ENCODE measurements at places on chromosomes 5 and 9.

DNA sequence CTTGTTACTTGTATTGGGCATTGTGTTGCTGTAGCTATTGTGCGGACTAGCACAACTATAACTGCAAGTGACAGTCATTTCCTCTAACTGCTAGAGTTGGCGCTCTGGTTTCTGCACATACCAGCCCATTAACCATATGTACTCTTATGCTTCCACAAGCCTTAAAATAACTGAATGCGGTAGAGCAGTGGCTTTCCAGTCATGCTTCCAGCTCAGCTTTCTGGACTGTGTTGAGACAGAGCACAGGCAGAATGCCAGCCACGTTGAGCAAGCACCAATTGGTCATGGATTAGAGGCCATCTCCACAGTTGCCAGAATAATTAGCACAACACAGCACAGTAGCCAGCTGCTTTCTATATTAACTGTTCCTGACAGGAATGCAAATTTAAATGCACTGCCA is 12.2 kb downstream of the INVS start:
- no peak for DNase-seq

DNA sequence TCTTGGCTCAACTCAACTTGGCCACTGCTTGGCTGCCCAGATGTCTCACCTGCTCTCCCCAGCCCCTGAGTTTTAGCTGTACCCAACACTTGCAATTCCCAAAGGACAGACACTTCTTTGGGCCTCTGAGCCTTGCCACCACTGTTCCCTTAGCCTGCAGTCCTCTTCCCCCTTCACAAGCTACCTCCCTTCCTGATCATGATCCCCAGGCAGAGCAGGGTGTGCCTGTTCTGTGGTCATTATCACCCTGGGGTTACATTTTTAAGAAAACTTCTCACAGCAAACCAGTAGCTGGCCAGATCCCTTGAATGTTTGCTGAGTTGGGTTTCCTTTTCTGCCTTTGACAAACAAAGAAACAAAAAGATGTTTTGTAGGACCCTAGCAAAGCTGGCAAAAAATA is 87.5 kb upstream of the PRRC1 start:
- DNase-seq: no peak

GRCh38 chr5:10666531-10667299 is 94.3 kb downstream of the DAP start:
- no peak for DNase-seq

DNA sequence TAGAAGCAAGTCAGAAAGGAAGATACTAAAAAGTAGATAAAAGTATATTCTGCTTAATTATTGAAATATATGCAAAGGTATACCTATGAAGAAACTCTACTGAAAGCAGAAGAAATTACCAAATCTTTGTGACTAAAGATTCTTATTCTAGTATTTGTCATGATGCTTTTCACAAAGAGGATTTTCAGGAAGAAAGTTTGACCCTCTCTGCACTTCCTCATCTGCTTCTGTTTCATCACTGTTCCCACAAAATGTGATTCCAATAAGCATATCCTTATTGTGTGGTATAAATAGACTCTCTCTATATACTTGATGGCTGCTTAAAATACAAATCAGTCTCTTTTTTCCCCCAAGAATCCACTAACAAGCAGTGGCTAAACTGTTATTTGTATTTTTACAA is 2139.6 kb upstream of the ACO1 start:
- DNase-seq: no peak

- DNase-seq: no peak
Observed at GRCh38 chr9:108150736-108151586, 661.4 kb upstream of the KLF4 start.

- DNase-seq: peak; percentile 52
Observed at GRCh38 chr5:92518318-92518904, 1062.6 kb downstream of the NR2F1-AS1 start.
